ENCODE measurements at places on chromosomes 11 and 22. TPM values are rescaled to one million over a fixed set of nuclear protein-coding genes. Genes with fewer than 3 reads are reported as not detected.
A peak's percentile ranks its signal among the peaks of the same experiment; 100 is the strongest.

RIMBP3B gene
- not detected for total RNA-seq

AGBL2 gene
- total RNA-seq, result 4.9 TPM

ANKK1 gene
- total RNA-seq, result not detected

FXYD2 gene
- total RNA-seq, result 456 TPM

GSC2 gene
- total RNA-seq, result not detected

ROBO4 gene
- total RNA-seq, result not detected

IGLL5 gene
- not detected for total RNA-seq

- no peak for DNase-seq
Measured at GRCh38 chr11:72860592-72860991, 46.4 kb downstream of the ATG16L2 start.

DNA sequence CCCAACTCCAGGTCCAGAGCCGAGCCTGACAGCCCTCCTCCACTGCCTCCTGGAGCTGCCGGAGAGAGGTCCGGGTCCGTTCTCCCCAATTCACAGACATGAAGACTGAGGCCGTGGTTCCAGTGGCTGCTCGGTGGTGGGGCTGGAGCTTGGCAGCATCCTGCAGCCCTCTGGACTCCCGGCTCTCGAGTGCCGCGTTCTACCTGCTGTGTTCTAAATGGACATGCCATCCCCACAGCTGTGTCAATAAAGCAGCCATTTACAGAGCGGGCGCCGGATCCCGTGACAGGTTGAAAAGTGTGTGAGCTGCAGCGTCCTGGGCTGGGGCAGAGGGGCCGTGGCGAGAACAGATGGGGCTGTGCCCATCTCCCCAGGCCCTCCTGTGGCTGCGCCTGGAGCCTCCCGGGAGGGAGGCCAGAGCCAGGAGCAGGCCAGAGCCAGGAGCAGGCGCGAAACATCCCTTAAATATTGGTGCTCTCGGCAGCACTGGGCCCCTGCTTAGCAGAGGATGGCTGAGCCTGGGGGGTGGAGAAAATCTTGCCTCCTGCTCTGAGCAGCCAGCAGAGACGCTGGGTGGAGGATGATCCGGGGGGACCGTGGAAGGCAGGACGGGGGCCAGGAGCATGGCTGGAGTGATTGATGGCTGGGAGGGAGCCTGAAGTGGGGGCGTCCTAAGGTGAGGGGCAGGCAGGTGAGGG, 46.2 kb downstream of the FLRT1 start:
- no peak for DNase-seq

- DNase-seq, result no peak
Measured at GRCh38 chr11:32317643-32318042, 117.7 kb downstream of the WT1 start.

GRCh38 chr11:18347471-18348125, 25.2 kb downstream of the GTF2H1 start:
- no peak for DNase-seq

DNA sequence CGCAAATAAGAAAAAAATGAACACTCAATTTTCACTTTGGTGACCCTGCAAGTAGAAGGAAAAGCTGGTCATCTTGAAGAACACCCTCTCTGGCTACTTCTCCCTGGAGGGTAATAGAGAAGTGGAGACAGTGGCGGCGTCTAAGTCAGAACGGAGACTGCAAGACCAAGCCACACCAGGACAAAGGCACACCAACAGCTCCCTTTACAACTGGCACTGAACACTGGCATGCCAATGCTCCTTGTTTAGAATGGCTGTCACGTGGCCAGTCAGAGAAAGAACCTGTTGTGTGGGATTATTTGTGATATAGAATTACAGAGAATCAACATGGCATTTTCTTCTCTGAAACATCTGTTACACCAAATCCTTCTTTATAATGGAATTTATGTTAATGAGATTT, 61.3 kb upstream of the YPEL1 start:
- no peak for DNase-seq

DNA sequence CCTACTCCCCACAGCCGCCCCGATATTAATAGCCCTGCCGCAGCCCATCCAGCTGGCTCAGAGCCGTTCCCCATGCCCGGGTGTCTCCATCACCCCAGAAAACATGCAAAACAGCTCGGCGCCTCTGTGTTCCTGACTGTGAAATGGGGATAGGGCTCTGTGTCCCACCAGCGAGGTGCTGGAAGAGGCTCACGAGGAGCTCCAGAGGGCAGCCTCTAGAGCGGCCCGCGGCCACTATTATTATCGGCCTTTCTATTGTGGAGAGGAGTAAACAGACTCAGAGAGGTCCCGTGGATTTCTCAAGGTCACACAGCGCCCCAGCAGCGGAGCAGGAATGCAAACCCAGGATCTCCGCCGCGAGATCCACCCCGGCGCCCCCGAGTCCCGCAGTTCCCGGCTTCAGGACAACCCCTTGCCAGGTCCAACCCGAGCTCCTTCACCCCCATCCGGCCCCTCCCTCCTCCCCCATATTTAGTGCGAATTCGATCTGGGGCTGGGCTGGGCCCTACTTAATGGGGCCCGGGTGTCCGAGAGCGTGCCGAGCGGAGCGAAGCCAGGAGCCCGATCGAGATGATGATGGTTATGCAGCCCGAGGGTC, at the start of gene ACTN3:
TSS of gene ACTN3 (plus strand) at position 536 of the 598 bp plus-strand sequence. CDS start at position 571, 35 bp downstream.
- DNase-seq, result no peak

DNA sequence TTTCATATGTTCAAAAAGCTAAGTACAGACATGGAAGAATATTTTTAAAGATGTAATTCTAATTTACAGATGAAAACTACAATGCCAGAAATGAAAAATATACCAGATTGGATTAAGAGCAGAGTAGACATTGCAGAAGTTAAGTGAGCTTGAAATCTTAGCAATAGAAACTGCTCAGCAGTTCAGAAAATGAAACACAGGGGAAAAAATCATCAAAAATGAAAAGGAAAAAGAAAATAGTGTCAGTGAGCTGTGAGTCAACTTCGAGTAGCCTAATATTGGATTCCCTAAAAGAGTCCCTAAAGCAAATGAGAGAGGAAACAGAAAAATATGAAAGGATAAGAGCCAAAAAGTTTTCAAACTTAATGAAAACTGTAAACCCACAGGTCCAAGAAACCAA, 25.8 kb upstream of the IL10RA start:
- DNase-seq, result no peak

- no peak for DNase-seq
Measured at GRCh38 chr11:58776891-58777710, 45.4 kb upstream of the GLYAT start.

DNA sequence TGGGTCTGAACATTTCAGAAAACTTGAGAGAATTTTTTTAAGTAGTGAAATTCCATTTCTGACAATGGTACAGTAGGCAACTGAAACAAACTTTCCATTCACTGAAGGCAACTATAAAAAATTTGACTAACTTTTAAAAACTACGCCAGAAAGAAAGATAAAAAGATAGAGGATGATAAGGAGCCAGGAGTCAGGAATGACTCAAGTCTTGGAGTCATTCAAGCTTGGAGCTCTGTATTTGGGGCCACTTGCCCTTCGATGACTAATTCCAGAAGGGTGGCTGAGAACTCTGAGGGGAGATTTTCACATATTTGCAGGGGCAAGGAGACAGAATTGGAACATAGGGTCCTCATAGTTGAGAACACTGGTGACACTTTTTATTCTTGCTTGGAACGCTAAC, 1083.2 kb upstream of the CNTN5 start:
- peak; percentile 5 for DNase-seq

DNA sequence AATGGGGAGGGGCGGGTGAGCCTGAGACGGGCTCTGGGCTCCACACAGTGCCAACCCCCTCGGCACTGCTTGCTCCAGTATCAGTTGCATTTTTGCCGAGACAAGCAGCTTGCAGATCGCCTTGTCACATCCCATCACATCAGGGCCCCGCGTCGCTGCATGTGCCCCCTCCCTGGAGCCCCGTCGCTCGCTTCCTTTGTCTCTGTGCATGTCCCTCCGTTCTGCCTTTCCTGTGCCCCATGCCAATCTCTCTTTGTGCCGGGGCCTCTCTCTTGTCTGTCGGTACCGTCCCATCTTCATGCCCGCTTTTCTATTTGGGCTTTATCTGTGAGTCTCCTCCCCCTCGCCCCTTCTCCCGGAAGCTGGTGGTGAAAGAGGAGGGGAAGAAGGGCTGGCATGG, 202.2 kb downstream of the CEP164 start:
- DNase-seq, result no peak

GRCh38 chr11:34466802-34467488, 28.2 kb downstream of the CAT start:
- DNase-seq, result no peak

- no peak for DNase-seq
Measured at GRCh38 chr11:122717264-122717867, 61.8 kb downstream of the UBASH3B start.

DNA sequence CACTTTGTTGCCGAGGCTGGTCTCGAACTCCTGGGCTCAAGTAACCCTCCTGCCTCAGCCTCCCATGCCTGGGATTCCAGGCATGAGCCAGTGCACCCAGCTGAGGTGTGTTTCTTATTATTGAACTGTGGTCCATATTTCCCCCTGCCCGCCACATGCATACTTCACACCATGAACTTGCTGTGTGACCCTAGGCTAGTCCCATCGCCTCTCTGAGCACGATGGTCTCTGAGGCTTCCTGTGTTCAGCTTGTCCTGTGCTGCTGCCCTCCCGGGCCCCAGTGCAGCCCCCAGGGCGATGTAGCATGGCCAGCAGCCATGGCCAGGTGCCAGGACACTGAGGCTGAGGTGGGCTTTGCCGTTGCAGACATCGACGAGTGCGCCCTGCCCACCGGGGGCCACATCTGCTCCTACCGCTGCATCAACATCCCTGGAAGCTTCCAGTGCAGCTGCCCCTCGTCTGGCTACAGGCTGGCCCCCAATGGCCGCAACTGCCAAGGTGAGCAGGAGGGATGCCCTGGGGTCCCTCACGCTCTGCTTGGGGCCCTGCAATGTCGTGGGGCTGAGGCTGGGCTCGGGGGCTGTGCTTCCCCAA, 45.7 kb downstream of the FBLN1 start:
- DNase-seq, result no peak

DNA sequence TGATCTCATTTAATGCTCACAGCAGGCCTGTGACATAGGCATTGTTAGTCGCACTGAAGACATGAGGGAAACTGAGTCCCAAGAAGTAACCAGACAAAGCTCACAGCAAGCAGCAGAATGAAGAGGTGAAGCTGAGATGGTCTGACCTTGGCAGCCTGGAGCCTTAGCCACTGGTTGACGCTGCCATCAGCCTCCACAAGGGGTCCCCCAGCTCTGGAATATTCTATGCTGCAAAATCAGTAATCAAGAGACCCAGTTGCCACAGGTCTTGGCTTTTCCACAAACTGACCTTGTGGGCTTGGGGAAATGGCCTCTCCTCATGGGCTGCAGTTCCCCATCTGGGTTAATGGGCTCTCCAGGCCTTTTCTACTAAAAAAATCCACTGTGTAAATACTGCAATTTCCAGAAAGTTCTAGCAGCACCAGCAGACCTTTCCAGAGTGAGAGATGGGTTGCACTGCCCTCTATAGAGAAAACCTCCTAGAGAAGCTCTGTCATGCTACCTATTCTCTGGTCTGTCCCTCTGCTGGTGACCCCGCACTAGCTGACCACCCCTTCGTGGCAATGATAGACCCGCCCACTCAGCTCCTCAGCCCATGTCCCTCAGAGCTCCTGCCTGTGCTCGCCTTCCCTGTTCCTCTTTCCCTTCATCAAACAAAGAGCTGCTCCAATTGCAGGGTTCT, 22.6 kb upstream of the ISX start:
- no peak for DNase-seq

DNA sequence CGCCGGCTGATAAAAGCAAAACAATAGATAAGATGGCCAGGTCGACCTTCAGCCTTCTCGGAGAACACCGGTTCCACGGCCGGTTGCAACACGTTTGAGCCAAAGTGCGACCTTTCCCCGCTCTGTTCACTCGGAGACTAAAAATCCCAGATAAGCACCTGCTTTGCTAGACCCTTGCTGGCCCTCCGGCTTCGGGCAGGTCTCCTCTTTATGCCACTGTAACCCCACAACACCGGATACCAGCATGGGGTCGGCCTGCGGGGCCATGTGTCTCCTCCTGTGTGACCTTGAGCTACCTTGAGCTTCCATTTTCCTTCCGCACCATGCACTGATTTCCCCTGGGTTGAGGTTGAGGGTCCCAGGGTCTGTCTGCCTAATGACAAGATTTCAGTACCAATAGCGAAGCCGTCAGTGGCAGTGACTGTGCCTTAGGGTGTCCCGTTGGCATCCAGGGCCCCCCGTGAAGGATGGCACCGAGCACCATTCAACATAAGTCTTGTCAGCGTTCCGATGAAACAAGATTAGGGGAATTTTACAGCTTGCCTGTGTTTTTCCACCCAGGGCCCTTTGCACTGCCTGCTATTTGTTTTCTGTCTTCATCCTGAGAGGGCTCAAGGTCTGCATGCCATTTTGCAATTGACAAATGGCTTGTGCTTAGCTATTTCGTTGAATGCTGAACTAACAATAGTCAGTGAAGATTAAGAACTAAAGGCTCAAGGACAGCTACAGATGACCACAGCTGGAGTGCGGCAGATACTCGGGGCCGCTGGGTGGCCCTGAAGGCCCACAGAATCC, 118.6 kb downstream of the KCNQ1 start:
- DNase-seq, result no peak

- DNase-seq, result no peak
Measured at GRCh38 chr11:92045301-92045700, 179.3 kb upstream of the FAT3 start.

DNA sequence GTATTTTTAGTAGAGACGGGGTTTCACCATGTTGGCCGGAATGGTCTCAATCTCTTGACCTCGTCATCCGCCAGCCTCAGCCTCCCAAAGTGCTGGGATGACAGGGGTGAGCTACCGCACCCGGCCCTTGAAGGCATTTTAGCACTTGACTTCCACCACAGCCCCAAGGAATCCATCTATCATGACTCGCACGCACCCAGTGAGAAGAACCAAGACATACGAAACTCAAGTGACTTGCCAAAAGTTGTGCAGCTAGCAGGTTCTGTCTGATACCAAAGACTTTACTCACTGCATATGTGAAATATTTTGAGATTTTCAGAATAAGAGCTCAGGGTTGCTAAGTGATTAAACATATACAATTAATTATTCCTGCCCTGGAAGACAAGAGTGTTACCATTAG, 21.0 kb downstream of the FLI1 start:
- DNase-seq, result no peak

- DNase-seq, result peak; percentile 56
Measured at GRCh38 chr22:46072981-46073682, 77.2 kb upstream of the PPARA start.

GRCh38 chr11:130979386-130979972, 63.2 kb upstream of the SNX19 start:
- no peak for DNase-seq

DNA sequence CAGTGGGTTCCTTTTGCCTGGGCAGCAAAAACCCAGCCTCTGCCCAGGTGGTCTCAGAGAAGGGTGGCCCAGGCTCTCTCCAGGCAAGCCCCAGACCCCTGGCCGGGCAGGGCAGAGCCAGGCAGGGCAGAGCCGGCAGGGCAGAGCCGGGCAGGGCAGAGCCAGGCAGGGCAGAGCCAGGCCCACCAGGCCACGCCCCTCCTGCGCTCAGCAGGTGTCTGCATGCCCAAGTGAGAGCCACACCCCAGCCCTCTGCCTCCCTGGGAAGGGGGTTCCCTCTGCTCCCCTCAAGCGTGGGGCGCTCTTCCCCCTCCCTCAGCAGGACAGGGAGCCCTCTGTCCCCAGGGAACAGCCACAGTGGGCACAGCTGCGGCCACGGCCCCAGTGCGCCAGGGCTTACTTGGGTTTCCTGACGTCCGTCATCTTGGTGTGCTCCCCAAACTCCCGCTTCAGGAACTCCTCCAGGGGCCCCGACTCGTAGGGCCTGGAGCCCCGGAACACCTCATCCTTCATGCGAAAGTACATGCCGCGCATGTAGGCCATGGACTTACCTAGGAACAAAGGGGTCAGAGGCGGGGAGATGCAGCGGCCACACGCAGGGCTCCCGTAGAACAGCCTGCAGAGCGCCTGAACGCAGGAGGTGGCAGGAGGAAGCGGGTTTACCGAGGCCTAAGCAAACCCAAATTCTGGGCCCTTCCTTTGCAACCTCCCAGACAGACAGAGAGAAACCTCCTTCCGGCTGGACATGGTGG, 10.1 kb upstream of the BAIAP2L2 start:
- DNase-seq, result no peak

Data from Caki2 (cell line).